ENCODE measurements at places on chromosomes 16 and 17.

DNA sequence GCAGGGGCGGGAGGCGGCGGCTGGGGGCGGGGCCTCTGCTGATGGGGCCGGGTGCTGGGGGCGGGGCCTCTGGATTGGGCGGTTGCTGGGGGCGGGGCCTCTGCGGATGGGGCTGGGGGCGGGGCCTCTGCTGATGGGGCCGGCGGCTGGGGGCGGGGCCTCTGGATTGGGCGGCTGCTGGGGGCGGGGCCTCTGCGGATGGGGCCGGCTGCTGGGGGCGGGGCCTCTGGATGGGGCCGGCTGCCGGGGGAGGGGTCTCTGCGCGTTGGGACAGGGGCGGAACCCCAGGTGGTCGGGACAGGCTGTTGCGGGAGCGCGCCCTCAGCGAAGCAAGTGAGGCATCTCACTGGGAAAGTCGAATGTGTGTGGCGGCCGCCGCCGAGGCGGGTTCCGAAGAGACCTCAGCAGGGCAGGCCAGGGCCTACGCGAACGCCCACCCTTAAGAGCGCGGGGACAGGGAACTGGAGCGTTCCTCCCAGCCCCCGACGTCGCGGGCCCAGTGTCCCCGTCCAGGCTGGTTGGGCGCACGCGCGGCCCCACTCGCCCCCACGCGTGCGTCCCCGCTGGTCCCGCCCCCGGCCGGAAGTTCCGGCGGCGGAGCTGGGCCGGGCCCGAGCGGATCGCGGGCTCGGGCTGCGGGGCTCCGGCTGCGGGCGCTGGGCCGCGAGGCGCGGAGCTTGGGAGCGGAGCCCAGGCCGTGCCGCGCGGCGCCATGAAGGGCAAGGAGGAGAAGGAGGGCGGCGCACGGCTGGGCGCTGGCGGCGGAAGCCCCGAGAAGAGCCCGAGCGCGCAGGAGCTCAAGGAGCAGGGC is at the start of gene STUB1:
Gene STUB1, plus strand, starts transcription at position 597 of the 811 bp plus-strand sequence. Its CDS starts 116 bp downstream, at position 713.
- DNase-seq = peak; percentile 84

GRCh38 chr16:85861095-85861825 is 37.7 kb upstream of the IRF8 start:
- no peak for DNase-seq

GRCh38 chr17:4807605-4808377 is 839 bp downstream of the PLD2 start:
- DNase-seq = no peak

- peak; percentile 51 for DNase-seq
Observed at GRCh38 chr17:81832608-81833159, 407 bp downstream of the MCRIP1 start.

- DNase-seq = no peak
Observed at GRCh38 chr16:24337013-24337412, 80.9 kb downstream of the CACNG3 start.

DNA sequence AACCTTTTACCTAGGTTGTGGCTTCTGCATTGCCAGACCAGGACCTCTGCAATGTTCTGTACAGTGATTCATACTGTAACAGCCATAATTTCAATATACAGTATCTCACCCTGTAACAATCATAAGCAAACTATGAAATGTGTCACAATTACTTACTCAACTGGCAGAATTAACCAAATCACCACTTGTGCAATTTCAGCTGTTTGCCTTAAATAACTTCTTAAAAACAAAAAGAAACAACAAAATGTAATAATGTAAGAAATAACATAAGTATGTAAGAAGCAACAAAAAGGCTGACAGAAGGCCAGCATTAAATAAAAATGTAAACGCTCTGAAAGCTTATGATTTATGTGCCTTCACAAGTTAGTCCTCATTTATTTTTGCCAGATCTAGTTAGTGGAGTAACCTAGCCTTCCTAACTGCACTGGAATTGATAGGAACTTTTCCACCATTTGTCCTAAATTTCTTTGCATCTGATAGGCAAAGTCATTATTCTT is 96.9 kb downstream of the SKAP1 start:
- no peak for DNase-seq

DNA sequence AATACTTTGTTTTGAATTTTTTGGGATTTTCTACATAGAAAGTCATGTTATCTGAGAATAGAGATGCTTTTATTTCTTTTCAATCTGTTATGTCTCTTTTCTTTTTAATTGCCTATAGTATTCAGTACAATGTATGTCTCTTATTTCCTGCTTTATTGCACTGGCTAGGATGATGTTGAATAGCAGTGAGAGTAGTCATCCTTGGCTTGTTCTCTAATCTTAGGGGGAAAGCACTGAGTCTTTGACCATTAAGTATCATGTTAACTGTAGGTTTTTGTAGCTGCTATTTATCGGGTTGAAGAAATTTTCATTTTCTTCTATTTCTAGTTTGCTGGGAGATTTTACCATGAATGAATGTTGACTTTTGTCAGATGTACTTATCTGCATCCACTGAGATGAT is 10.0 kb upstream of the ABCA3 start:
- no peak for DNase-seq

DNA sequence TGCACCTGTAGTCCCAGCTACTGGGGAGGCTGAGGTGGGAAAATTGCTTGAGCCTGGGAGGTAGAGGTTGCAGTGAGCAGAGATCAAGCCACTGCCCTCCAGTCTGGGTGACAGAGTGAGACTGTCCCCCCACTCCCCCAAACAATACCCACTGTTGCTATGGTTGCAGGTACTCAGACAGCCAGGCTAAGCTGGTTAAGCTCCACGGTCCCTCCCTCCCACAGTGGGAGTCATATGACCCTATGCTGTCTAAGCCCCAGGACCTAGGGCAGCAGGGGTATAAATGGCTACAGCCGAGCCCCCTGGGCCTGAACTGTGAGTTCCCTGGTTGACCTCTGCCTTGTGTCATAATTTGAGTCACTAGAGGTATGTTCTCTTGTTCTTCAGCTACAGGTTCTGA is 15.9 kb upstream of the RPRML start:
- no peak for DNase-seq

GRCh38 chr17:63946440-63947363 is 14.6 kb upstream of the CD79B start:
- DNase-seq = peak; percentile 46

DNA sequence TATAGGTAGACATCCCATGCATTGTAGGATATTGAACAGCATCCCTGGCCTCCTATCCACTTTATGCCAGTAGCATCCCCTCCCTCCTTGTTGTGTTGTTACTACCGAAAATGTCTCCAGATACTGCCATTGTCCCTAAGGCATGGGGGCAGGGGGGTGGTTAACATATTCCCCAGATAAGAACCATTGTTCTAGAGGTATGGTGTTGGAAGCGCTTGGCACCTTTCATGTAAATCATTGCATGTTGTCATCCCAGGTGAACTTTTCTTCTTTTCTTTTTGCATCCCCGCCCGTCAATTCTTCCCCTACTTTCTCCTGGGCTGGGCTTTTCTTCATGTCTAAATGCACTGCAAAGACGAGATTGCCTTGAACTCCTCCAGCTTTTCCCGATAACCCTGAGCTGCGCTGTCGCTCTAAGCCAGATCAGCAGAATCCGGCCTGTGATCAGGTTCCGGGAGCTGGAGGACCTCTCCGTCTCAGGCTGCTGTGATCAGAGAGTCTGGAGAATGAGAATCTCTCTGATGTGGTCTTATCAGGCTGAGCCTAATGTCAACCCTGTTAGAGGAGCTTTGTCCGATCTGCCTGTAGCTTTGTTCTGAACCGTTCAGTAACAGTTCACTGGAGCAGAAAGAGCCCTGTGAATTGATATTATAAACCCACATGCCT is 76.2 kb downstream of the RBFOX1 start:
- DNase-seq = no peak

DNA sequence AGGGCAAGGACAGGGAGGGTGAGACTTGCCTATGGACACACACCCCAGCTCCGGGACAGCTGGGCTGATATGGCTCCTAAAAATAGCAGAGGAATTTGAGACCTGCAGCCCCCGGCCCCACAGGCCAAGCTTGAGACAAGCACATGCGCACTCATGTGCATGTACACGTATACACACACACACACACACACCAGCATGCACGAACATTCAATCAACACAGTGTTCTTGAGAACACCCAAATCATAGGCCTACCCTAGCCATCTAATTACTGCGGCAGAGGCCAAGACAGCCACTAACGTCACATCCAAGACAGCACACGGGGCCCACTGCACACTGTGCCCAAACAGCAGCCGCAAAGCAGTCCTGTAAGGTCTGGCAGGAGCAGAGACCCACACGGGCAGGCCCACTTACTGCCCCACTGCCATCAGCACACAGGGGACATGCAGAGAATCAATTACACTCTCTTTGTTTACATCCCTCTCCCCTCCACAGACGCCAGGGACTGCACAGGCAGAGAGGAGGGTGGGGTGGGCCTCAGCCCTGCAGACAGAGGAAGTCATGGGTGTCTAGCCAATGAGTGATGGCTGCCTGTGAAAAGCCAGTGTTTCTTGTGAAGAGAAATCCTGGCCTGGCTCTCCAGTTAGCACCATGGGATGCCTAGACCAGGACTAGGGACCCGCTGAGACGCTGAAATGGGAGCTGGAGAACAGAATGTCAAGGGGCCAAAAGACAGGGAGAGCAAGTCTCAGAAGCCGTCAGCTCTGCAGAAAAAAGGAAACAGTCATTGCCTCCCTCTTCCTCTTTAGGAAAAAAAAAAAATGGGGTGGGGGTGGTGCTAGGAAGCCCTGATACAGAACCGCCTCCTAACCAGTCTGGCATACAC is 39.3 kb downstream of the MYO18A start:
- DNase-seq = no peak

- no peak for DNase-seq
Observed at GRCh38 chr17:41329279-41329948, 13.9 kb upstream of the KRTAP17-1 start.

- DNase-seq = no peak
Observed at GRCh38 chr17:9123594-9124553, 102.6 kb downstream of the NTN1 start.

- DNase-seq = no peak
Observed at GRCh38 chr16:6602405-6602804, 730.2 kb upstream of the RBFOX1 start.

DNA sequence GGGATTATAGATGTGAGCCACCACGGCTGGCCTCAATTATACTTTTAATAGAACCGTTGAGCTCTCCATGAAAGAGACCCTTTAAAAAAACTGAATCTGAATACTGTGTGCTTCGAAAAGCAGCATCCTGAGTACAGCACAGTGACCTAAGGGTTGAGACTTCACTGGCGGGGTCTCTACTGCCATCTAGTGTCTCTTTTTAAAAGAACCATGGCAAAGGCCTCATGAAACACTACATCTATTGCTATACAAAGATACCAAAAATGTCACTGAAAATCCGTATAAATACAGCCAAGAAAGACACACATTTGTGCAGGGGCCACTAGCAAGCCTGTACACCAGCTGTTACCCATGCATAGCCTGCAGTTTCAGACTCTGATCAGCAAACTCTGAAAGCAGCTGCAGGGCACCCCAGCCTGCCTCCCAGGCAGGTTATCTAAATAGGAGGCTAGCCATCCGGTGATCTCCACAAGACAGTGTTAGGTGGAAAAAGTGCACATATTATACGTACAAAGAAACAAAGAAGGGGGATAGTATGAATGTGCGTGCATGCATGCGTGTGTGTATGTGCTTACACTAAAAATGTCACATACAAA is 35.3 kb downstream of the NPLOC4 start:
- DNase-seq = no peak

- DNase-seq = no peak
Observed at GRCh38 chr17:59746849-59747445, 39.5 kb downstream of the VMP1 start.
